ENCODE measurements at places on chromosomes 1 and 21.

DNA sequence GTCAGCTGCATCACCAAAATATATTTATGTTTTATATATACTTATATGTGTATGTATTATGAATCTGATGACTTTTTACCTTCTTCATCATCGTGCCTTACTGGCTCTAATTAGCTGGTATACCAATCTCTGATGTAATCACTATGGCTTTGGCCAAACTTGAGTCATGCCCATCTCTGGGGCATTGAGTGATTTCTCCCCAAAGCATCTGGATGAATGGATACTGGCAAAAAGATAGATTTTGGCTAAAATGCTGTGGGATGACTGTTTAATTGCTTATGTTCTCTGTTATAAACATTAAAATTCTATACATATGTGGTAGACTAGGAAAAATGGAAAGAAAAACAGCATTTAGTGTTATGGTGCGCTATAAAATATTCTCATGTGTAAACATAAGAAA is 19.6 kb downstream of the CDKN2C start:
- DNase-seq: no peak

DNA sequence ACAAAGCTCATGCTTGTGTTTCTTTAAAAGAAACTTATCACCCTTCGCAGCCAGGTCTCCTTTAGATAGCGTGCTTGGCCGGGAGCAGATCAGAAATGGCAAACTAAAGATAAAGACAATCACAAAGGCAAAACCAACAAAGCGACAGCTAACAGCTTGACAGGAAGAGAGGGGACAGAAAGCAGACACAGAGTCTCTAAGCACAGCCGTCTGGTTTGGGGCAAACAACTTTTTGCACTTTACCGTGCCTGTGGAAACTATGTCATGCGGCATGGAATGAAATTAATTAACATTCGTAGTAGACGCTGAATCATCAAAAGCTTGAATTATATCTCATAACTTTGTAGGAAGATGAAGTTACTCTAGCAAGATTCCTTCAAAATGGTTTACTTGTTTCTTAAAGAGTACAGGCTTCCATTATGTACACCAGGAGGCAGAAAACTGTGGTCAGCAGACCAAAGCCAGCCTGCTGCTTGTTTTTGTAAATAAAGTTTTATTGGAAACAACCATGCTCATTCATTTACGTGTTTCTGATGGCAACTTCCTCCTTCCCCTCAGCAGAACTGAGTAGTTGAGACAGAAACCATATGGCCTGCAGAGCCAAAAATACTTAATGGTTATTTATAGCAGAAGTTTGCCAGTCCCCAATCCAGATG is 183.2 kb downstream of the KIF26B start:
- DNase-seq: no peak

DNA sequence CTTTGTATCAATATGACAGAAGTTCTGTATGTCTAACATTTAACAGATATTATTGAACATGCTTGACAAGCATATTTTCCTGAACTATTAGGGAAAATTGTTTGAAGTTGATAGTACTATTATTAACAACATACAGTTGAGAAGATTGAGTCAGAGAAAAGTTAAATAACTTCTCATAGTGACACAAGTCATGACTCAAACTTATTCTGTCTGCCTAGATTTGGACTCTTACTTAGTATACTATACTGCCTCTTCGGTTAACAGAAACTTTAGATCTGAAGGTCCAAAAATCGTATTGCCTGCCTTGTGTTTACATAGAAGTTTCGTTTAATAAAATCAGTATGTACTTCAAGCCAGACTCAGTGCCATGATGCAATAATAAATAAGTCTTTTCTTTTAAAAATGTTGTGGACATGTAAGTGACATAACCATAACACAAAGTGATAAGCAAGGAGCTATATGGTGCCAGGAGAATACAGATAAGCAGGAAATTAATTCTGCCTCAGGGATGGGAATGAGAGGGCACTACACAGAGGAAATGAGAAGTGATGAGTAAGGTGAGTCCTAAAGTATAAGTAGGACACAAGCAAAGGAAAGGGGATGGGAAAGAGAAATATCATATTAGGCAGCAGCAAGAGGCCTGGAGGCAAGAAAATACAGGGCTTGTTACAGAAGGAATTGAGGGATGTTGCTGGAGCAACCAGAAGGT is 48.1 kb downstream of the LHX9 start:
- no peak for DNase-seq

- DNase-seq: no peak
Measured at GRCh38 chr1:58585581-58586151, 8.6 kb upstream of the TACSTD2 start.

DNA sequence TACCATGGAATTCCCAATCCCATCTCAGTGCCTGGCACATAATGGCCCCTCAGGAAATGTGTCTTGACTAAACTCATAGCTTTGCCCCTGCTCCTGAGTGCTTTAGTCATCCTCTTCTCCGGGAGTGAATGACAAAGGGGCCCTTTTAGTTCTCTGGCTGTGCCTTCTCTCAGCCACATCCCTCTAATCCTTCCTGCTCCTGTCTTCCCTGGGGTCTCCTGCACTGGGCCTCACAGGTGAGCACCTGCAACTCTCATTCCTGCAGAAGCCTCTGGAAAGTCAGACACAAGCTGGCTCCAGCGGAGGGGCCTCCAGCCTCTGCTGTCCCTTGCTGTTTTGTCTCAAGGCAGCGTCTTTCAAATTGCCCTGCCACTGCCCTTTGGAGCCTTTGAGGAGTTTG is 14.0 kb upstream of the ETV3L start:
- no peak for DNase-seq

DNA sequence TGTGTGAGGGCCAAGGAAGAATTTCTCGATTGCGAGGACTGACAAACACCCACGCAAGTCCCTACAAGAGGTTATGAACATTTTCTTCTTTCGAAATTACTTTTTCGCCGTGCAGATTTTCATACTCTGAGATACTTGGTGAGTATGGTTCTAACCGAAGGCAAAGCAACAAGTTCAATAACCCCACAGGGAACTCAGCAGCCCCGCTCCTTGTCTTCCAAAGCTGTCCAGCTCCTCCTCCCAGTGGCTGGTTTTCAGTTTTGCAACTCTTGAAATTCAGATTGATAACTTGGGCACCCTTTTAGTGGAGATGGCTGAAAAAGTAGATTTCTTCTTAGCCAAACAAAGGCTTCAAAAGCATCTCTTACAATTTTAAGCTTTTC is 154.4 kb downstream of the SETD4 start:
- no peak for DNase-seq

DNA sequence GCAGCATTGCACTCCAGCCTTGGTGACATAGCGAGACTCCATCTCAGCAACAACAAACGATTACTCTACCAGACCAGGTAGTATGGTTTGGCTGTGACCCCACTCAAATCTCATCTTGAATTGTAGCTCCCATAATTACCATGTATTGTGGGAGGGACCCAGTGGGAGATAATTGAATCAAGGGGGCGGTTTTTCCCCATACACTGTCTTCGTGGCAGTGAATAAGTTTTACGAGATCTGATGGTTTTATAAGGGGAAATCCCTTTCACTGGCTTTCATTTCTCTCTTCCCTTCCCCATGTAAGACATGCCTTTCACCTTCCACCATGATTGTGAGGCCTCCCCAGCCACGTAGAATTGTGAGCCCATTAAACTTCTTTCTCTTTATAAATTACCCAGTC is 66.0 kb downstream of the BACE2 start:
- DNase-seq: no peak

DNA sequence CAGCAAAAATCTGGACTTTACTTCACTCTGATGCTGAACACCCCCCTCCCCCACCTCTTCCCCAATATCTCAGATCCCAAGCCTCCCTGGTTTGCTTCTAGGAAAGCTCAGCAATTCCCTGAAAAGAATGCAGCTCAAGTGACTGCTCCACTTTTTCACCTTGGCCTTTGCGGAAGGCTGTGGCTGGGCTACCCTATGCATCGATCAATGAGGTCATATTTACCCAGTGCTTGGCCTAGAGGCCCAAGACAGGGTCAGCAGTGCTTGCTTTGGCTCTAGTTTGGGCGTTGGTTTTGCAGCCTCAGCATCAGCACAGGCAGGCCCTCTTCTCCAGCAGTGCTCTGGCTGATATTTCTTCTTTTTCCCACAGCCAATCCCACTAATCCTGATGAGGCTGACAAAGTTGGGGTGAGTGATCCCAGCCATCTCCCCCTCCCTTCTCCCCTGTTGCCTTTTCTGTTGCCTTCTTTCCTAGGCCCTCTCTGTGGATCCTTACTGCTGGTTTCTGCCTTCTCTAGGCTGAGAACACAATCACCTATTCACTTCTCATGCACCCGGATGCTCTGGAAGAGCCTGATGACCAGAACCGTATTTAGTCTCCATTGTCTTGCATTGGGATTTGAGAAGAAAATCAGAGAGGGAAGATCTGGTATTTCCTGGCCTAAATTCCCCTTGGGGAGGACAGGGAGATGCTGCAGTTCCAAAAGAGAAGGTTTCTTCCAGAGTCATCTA is 14.2 kb downstream of the FCGR2B start:
- no peak for DNase-seq

GRCh38 chr1:211734359-211734758 is 58.9 kb upstream of the NEK2 start:
- no peak for DNase-seq

GRCh38 chr1:202571719-202572339 is 138.4 kb downstream of the SYT2 start:
- no peak for DNase-seq

- no peak for DNase-seq
Measured at GRCh38 chr21:37435120-37435519, 68.5 kb downstream of the DYRK1A start.

- no peak for DNase-seq
Measured at GRCh38 chr1:201884425-201884824, 4.3 kb upstream of the SHISA4 start.

- no peak for DNase-seq
Measured at GRCh38 chr1:4395158-4395557, 259.3 kb upstream of the AJAP1 start.

DNA sequence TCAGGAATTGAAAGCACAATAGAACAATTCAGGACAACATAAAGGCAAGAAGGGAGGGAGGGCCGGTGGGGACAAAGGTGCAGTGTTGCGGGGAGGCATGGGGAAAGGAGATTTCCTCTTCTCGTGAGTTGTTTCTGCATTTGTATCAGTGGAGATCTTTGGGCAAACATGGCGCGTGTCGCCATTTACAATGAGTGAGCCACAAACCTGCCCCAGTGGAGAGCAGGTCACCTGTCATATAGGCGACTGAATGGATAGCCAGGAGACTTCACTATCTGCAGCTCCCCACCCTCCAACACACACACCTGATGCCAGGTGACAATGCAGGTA is 87.7 kb upstream of the SLC45A1 start:
- DNase-seq: no peak

- DNase-seq: no peak
Measured at GRCh38 chr1:223008808-223009207, 134.2 kb downstream of the TLR5 start.

DNA sequence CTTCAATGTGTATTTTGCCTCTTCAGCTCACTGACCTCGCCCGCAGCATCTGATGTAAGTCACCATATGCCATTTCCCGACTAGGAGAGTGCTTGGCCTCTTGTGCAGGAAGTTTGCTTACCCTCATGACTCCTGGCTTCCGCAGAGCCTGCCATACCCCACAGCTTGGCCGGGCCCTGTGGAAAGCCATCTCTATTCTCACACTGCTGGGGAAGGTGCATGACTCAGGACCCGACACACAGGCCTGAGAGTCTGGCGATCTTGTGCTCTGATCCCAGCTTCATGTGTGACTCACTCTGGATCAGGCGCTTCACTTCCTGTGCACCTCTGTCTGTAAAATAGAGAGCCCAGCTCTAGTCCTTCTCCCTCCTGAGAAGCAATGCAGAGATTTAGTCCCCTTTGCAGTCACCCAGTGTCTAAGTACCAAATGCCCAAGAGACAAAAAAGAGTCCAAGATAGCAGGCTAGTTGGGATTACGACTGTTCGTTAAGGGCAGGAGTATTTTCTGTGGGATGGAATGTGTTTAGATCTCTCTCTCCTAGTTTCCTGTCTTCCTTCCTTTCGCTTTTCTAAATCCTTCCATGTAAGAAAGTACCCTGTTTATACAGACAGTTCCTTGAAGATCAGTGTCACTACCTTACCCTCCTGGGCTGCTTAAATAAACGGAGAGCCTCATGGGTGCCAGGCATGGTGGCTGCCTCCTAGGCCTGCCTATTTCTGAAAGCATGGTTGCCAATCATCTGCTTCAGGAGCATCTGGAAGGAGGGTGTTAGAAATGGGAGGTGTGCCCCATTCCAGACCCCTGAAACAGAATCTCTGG is 62.8 kb upstream of the KIF26B start:
- no peak for DNase-seq

DNA sequence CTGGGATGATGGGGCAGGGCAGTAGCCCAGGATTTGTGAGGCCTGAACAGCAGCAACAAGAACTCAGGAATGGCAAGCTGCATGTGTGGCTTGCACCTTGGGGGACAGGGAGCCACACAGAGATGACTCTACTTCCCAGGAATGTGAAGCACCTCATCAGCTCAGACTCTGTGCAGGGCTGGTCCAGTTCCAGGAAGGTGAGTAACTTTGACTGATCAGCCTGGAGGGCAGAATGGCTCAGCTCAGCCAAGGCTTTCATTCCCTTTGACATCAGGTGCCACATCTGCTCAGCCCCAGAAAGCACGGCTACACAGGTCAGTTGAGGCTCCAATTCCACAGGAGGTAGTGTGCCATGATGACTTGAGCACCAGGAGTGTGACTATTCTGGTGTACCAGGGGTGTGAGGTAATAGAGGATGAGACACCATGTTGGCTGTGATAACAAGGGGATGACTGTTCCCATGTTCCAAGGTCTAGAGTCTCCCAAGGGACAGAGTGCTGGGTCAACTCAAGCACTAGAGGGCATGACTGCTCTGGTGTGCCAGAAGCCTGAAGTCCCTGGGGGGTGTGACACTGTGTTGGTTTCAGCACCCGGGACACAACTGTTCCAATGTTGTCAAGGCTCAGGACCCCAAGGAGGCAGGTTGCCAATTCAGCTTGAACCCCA is 625.8 kb upstream of the ADGRL2 start:
- DNase-seq: no peak

- DNase-seq: no peak
Measured at GRCh38 chr1:112040891-112041740, 51.6 kb upstream of the KCND3 start.

DNA sequence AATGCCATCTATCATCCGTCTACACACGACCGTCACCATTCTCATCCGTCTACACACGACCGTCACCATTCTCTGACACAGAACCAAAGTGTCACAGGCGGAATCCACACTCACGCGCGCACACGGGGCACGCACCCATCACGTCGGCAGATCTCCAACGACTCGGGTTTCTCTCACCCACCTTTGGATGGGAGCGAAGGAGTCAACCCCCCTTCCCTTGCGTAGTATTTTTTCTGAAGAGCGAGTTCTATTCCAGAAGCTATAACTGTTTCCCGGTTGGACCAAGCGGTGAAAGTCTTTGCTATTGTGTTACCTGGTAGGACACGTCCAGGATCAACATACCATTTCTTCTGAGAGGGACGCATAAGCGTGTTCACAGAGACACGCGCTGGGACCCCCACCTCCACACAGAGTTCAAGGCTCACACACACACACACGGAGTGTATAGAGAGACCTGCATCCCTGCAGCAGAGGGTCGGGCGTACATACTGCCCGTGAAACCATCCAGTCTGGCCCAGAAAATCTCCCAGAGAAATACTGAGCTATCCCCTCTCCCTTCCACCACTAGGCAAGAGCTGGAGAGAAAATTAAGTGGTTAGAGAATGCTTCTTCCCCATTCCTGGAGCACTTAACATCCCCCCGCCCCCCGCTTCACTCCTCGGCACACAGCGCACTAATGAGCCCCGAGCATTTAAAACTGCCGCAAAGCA is 741 bp downstream of the DUSP10 start:
- no peak for DNase-seq

GRCh38 chr1:9481048-9481447 is 58.2 kb upstream of the SLC25A33 start:
- no peak for DNase-seq

- DNase-seq: no peak
Measured at GRCh38 chr1:211641942-211642341, 33.5 kb downstream of the NEK2 start.

All from stimulated activated CD4-positive, alpha-beta T cell treated with anti-CD3 and anti-CD28 coated beads, TNF-alpha, amount 100 ng/mL, for 1 hour (primary cell).